HepG2 (cell line): ENCODE measurements at places on chromosomes 16 and 17. TPM values are rescaled to one million over a fixed set of nuclear protein-coding genes. Genes with fewer than 3 reads are reported as not detected.

DNA sequence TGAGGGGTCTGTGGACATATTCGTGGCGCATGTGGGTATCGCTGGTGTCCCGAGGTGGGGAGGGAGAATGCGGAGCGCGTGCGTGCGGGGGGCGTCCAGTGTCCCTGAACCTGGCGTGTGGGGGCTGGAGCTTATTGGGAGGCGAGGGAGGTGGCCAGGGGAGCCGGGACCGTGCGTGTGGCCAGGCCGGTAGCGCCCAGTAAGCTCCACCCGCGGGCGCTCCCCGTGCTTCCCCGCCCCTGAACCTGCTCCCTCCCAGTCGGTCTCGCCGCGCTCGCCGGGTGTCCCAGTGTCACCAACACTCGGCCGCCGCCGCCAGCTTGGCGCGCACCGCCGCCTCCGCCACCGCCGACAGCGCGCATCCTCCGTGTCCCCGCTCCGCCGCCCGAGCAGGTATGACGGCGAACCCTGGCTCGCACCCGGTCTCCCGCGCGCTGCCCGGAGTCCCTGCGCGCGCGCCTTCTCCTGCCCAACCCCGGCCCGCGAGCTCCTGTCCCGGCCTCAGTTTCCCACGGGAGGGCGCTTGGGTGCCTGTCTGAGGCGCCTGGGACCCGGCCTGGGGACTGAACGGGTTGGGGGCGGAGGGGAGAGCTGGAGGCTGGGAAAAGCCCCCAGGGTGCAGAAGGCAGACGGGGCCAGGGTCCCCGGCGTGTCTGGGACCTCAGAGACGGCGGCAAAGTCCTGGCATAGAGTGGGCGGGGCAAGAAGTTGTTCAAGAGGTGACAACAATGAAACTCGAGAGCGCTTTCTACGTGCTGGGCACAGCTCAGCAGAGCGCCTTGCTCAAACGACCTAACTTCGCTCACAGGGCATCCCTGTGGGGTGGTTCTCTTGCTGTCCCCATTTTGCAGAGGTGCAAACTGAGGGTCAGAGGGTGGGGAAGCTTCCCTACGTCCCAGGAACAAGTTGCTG lies at the start of gene SCNN1B:
SCNN1B (plus strand) TSS at position 258 of the 912 bp plus-strand sequence. CDS start 46,298 bp downstream, outside the sequence.
- H3K4me3 ChIP-seq: no peak within 1 kb of the TSS
- H3K4me1 ChIP-seq: no peaks in the 10 kb centered on the region; the same call in 1 of the 2 replicates
- H3K27ac ChIP-seq: no peak within 1 kb of the TSS
- H3K36me3 ChIP-seq: no peaks in the 10 kb centered on the region
- no peak for DNase-seq
- peaks cover 30% of the 10 kb centered on the region for H3K27me3 ChIP-seq

DNA sequence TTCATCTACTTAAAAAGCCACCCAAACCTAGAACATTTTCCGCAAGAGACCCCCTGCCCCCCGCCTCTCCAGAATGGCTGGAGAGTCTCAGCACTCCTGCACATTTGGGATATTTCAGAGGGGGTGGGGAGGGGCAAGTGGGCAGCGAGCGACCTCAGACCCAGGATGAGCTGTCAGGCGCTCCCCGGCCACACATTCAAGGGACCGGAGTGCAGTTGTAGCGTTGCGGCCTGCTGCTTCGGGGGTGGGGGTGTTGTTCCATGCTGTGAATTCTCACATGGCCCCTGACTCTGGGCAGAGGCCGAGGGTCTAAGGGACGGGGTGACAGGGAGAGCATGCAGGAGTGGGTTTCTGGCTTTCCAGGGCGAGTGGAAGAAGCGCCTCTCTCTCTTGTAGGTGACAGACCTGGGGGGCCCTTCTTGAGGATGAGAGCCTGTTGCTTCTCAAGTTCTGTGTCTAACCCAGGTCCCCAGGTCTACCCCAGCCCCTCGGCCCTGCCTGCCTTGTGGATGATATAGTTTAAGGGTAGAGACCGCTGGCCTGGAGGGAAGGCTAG lies 231.2 kb downstream of the SEC14L1 start:
- H3K36me3 ChIP-seq: no peaks in the 10 kb centered on the region; the same call in 2 of the 3 replicates
- H3K4me1 ChIP-seq: peaks cover 62% of the 10 kb centered on the region
- no peak for DNase-seq
- peak overlapping the region; percentile 71 for H3K27ac ChIP-seq
- H3K4me3 ChIP-seq: peak overlapping the region; percentile 91
- H3K27me3 ChIP-seq: no peaks in the 10 kb centered on the region

- H3K36me3 ChIP-seq: no peaks in the 10 kb centered on the region
- DNase-seq: no peak
- no peak overlapping the region for H3K27ac ChIP-seq
- H3K27me3 ChIP-seq: no peaks in the 10 kb centered on the region
- no peak overlapping the region for H3K4me3 ChIP-seq
These were observed 11.6 kb upstream of the ICAM2 start for GRCh38 chr17:64032081-64032480.

GRCh38 chr17:58229384-58229783 lies 9.0 kb upstream of the LPO start:
- no peaks in the 10 kb centered on the region for H3K36me3 ChIP-seq
- no peak overlapping the region for H3K27ac ChIP-seq
- no peaks in the 10 kb centered on the region for H3K4me1 ChIP-seq
- H3K4me3 ChIP-seq: no peak overlapping the region
- H3K27me3 ChIP-seq: peaks cover 30% of the 10 kb centered on the region; the same call in 2 of the 3 replicates

DNA sequence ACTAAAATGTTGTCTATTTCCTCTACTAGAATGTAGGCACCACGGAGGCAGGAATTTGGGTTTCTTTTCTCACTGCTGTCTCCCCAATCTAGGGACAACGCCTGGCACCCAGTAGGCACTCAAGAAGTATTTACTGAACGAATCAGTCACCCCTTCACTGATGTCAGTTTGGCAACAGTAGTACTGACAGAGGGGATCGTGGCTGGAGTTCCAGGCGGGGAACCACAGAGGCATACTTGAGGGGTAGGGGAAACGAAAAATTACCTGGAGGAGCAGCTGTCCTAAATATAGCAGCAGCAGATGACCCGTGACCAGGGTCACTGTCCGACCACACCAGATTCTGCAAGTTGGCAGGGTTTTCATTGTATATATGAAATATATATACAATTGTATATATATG lies 33.3 kb downstream of the TRIM25 start:
- peaks cover 7% of the 10 kb centered on the region; the same call in 1 of the 2 replicates for H3K4me1 ChIP-seq
- no peak for DNase-seq
- no peaks in the 10 kb centered on the region for H3K36me3 ChIP-seq
- H3K27ac ChIP-seq: no peak overlapping the region

- H3K4me3 ChIP-seq: no peak overlapping the region
- no peaks in the 10 kb centered on the region for H3K36me3 ChIP-seq
- no peak for DNase-seq
- H3K27ac ChIP-seq: no peak overlapping the region
- H3K4me1 ChIP-seq: no peaks in the 10 kb centered on the region
These were observed 382.7 kb downstream of the CDH8 start for GRCh38 chr16:61653544-61653943.

GRCh38 chr17:75639327-75639726 lies 6.1 kb downstream of the SMIM5 start:
- 0 out of 2 replicates have a peak, but pooled peaks cover under 1% of the 10 kb centered on the region for H3K4me1 ChIP-seq
- no peak overlapping the region for H3K4me3 ChIP-seq
- DNase-seq: no peak

GRCh38 chr16:12245088-12245920 lies 268.8 kb downstream of the SNX29 start:
- no peaks in the 10 kb centered on the region for H3K27me3 ChIP-seq
- H3K4me1 ChIP-seq: 0 out of 2 replicates have a peak, but pooled peaks cover 8% of the 10 kb centered on the region
- no peak overlapping the region for H3K27ac ChIP-seq
- H3K4me3 ChIP-seq: no peak overlapping the region

GRCh38 chr17:68572138-68572842 lies 28.9 kb downstream of the FAM20A start:
- peaks cover 6% of the 10 kb centered on the region for H3K4me1 ChIP-seq
- no peak overlapping the region for H3K27ac ChIP-seq
- no peak for DNase-seq
- H3K27me3 ChIP-seq: no peaks in the 10 kb centered on the region
- no peaks in the 10 kb centered on the region; the same call in 2 of the 3 replicates for H3K36me3 ChIP-seq
- no peak overlapping the region for H3K4me3 ChIP-seq

DNA sequence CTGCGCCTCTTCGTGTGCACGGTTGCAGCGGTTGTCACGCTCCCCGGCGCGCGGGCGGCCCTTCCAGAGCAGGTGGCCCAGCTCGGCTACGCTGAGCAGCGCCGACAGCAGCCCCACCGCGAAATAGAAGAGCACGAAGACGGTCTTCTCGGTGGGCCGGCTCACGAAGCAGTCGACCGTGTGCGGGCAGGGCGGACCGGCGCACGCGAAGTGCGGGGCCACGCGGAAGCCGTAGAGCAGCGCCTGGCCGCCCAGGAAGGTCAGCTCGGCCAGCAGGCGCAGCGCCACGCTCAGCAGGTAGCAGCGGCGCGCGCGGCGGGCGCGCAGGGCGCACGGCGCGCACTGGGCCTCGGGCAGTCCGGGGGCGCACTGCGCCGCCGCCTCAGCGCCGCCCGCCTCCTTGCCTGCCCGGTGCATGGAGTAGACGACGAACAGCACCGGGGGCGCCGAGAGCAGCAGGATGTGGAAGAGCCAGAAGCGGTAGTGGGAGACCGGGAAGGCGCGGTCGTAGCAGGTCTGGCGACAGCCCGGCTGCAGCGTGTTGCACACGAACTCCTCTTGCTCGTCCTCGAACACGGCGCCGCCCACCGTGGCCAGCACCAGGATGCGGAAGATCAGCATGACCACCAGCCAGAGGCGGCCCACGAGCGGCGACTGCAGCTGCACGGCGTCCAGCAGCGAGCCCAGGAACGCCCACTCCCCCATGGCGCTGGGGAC lies 1.3 kb downstream of the GJD3 start:
- H3K27ac ChIP-seq: no peak overlapping the region
- H3K4me3 ChIP-seq: peak overlapping the region; percentile 45; the same call in 1 of the 2 replicates
- no peaks in the 10 kb centered on the region; the same call in 1 of the 2 replicates for H3K27me3 ChIP-seq
- DNase-seq: no peak

- DNase-seq: no peak
- H3K4me3 ChIP-seq: no peak overlapping the region
- no peak overlapping the region for H3K27ac ChIP-seq
- no peaks in the 10 kb centered on the region for H3K36me3 ChIP-seq
These were observed 230.0 kb downstream of the NTN1 start for GRCh38 chr17:9251273-9251672.

DNA sequence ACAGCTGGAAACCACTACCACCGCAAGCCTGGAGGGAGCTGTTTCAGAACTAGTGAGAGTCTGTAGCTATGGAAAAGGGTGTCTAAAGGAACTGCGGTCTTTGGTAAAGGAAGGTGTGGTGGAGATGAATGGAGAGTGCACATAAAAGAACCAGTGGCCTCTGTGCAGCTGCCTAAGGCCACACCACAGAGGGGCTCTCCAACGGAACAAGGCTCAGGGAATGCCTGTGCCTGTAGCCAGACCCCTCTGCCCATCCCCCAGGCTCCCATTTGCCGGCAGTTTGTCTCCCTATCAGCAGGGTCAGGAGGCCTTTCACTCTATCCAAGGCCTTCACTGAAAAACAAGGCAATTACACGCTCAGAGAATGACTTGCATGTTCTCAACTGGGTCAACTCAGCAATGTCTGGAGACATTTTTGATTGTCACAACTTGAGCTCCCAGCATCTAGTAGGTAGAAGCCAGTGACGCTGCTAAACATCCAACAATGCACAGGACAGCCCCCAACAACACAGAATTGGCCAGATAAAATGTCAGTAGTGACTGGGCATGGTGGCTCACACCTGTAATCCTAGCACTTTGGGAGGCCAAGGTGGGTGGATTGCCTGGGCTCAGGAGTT lies 3.3 kb upstream of the FDXR start:
- H3K4me1 ChIP-seq: peaks cover 62% of the 10 kb centered on the region
- H3K36me3 ChIP-seq: no peaks in the 10 kb centered on the region
- DNase-seq: peak; percentile 69

TNFSF13 gene
- total RNA-seq: 1.7 and 2.5 TPM in 2 replicates

TP53TG3C gene
- not detected in 2 replicates for total RNA-seq

HAS3 gene
- total RNA-seq: 0.04 TPM in 1 of 2 replicates, not detected in the other
